Anterior cingulate cortex (tissue), 58 donors: ENCODE measurements at places on chromosomes 2 and 18.

GRCh38 chr2:134917888-134918525 is 615 bp upstream of the CCNT2 start:
- no peak for DNase-seq

GRCh38 chr2:191349990-191350389 is 104.8 kb downstream of the MYO1B start:
- no peak for DNase-seq

DNA sequence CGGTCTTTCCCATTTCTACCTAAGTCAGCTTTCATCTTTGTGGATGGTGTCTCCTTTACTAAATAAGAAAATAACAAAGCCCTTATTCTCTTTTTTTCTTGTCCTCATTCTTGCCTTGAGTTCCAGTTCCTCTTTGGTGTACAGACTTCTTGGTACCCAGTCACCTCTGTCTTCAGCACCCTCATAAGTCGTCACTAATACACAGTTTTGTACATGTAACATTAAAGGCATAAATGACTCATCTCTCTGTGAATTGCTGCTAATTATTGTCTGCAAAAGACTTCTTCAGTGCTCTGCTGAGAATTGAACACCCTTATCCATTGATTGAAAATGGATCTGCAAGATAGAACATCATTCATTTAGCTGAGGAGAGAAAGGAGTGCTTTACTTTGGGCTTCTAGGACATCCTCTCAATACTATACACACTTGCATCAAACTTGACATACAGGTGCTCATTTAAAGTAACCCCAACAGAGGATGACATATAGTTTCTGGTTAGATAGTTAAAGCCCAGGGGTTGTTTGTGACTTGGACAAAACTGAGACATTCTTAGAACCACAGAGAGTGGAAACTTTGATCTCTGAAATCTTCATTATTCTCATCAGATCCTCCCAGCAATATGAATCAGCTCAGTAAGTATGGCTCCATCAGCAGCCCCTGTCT is 97.0 kb downstream of the XRCC5 start:
- DNase-seq, result no peak

DNA sequence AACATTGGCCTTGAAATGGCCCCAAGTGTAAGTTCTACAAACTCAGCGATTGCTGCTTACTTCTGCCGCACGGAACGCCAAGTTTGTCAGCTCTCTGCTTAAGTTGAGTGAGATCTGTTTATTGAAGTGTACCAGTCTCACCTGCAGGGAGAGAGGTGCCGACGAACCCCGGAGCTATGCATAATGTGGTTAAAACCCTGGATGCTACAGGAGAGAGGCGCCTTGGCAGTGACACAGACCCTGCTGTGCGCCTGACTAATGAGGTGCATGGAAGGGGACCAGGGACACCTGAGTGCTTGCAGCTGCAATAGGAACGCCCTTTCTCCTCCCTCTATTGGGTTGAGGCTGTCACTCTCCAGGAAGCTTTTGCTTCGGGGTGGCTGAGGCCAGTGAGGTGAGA is 979 bp downstream of the SLC9A2 start:
- DNase-seq, result no peak

DNA sequence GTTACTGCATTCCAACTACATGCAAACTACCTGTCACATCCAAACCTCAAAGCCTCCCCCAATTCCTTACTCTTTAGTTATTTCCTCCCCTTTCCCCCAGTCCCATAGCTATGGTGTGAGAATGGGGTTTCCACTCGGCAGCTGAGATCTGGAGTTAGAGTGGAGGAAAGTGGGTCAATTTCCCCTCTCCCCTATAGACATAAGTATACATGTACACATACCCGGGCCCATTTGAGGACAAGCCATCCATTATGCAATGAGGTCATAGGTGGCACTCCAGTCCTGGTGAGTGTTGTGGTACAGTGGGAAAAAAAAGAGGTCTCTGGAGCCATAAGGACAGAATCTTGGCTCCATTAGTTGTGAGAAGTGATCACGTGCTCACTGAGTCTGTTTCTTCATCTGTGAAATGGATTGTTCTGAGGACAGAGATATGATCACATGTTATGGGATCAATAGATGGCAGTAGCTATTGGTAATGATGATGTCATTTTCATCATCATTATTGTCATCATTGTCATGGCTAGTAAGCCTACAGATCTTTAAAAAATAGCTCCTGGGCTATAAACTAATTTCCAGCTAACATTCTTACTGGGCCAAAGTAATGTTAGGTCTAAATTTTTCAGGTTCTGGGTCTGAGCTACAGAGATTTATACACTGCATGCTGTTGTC is 119.0 kb downstream of the BCL2L11 start:
- no peak for DNase-seq

GRCh38 chr2:207887500-207887899 is 117.8 kb upstream of the FZD5 start:
- no peak for DNase-seq

DNA sequence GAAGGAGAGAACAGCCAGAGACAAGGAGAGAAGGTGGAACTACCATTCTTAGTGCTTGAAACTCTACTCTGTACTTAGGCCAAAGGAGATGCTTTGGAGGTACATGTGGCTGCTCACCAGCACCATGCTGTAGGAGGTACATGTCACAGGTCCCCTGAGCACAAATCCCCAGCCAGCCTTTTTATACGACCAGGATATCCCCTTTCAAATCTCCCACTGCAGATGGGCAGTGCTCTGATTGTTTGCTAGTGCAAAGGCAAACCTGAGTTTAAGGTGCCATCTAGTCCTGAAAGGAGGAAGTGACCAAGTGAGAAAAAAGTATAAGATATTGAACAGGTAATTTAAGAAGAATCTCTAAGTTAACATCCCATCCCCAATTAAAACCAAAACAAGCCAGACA is 17.1 kb upstream of the TTC21B start:
- no peak for DNase-seq

DNA sequence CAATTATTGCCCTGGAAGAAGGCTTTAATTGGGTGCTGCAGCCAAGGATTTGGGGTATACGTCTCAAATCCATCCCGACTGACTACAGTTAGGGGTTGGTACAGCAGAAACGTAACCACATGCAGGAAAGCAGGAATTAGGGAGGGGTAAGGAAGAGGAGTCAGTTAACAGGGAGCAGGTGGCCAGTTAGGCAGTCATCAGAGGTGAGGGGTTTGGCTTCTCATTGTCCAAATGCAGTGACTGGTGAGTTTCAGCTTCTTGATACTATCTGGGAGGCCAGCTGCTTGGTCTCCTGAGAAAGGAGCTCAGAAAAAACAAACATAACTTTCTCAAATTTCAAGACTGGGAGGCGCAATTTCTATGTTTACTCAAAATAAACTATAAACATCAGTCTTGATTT is 38.8 kb upstream of the UBE2F start:
- DNase-seq, result no peak

DNA sequence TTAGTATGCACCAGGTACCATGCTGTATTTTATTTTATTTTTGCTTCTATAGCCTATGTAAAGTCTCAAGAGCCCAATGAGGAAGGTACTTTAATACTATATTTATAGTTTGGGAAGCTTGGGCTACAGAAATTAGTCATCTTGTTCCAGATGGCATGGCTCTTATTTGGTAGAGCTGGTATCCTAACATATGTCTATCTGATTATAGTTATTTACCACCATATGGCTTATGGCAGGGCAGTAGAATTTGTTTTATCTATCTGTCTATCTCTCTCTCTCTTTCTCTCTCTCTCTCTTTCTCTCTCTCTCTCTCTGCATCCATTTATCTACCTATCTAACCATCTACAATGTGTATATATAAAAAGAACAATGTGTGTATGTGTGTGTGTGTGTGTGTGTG is 1293.7 kb upstream of the SLC39A10 start:
- DNase-seq, result no peak

GRCh38 chr2:78984386-78984785 is 41.1 kb upstream of the REG3G start:
- no peak for DNase-seq

DNA sequence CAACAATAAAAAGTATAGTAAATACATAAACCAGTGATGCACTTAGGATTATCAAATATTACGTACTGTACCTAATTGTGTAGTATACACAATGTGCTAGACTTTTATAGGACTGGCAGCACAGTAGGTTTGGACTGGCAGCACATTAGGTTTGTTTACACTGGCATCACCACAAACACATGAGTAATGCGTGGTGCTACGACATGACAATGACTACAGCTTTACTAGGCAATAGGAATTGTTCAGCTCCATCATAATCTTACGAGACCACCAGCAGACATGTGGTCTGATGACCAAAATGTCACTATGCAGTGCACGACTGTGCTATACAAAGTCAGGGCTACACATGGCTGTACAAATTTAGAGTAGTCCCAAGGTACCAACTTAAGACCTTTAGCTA is 2.3 kb downstream of the MBOAT2 start:
- no peak for DNase-seq

DNA sequence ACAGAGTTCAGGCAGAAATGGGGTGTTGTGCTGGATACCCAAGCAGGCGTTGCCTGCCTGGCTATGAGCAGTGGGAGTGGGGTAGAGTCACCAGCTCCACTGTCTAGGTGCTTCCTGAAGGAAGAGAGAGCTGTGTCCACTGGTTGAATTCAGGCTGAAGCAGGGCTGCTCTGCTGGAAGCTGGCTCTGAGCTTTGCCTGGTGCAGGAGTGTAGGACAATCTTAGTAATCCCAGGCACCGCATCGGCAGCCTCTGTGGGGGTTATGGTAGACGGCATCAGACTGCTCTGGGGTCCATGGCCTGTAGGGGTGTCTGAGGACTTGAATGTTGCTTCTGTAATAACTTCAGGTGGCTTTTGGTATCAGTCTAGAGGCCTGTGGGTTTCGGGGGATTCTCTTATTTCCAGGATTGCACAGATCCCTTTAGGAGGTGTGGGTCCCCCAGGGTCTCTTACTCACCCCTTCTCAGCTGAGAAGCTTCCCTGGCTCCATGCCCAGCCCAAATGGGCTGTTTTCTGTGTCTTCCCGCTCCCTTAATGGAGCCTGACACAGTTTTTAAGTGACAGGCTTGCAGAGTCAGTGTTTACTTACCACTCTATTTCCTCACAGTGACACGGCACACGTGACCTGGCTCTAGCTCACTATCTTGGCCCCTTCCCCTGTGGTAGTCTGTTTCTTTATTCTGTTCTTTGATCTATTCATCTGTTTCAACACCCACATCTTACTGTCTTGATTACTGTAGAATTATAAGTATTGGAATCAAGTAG is 644.3 kb downstream of the CBLN2 start:
- DNase-seq, result no peak

DNA sequence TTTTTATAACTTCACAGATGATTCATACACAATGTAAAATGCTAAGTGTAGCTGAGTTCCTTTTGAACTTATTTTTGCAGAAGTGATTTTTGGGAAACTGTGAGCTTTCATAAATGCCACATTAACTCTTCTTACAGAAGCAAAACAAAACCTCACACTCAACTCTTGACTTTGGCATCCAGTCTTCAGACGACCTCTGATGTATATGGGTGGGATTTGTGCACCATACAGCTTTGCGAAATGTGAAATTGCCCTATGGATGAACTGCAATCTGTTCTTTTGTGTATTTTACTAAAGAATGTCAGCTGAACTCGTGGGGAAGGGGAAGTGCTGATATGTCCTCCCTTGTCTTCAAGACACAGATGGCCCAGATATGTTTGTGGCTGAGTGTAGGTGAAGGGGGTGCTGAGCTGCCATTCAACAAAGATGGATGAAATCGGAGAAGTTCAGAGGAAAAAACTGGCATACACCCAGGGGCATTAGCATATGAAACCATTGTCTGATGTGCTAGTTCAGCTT is 218.3 kb downstream of the PTGR3 start:
- DNase-seq, result no peak

GRCh38 chr2:100321866-100322820 is at the start of gene LONRF2:
Gene LONRF2, minus strand, starts transcription at chr2:100322501. Its CDS starts 408 bp downstream, at chr2:100322093.
- DNase-seq, result peak; percentile 49
